ENCODE measurements at places on chromosomes 2 and 18. TPM values are rescaled to one million over a fixed set of nuclear protein-coding genes. Genes with fewer than 3 reads are reported as not detected.

SMC6 gene
- 38.2 TPM for total RNA-seq

NLRC4 gene
- total RNA-seq: not detected

LCT gene
- total RNA-seq: 0.19 TPM

ACMSD gene
- not detected for total RNA-seq

SLC5A7 gene
- 3.0 TPM for total RNA-seq

NYAP2 gene
- 0.36 TPM for total RNA-seq

ALPP gene
- total RNA-seq: not detected

GPR55 gene
- total RNA-seq: not detected

ABCG8 gene
- not detected for total RNA-seq

EVX2 gene
- total RNA-seq: 0.43 TPM

CDK15 gene
- total RNA-seq: not detected

Measured in neural crest cell (in vitro differentiated cells).